Ovary (tissue), 10 donors: ENCODE measurements at places on chromosomes 3 and 15. TPM values are rescaled to one million over a fixed set of nuclear protein-coding genes. Genes with fewer than 3 reads are reported as not detected.

DNA sequence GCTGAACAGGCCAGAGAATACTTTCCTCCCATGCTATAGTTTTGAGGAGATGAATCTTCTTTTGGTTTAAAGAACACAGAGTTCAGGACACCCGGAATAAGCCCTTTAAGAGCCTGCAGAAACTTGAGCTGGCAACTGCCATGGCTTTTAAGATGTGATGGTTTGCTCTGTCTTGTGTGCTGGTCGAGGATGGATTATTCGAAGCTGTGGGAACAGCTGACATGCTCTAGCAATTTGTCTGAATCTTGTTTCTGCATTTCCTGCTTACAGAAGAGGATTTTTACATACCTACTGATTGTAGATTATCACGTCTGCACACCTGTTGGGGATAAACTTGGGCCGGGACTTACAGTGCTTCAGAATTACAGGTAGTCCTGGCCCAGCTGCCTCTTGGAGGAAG lies 396.9 kb downstream of the LRTM1 start:
- no peak for DNase-seq

GRCh38 chr3:53255423-53255774 lies 423 bp downstream of the TKT start:
- DNase-seq = no peak

- DNase-seq = no peak
Measured at GRCh38 chr3:111720681-111721380, 125.7 kb upstream of the ZBED2 start.

The NOX5 gene
- 1.5 TPM for total RNA-seq

DNA sequence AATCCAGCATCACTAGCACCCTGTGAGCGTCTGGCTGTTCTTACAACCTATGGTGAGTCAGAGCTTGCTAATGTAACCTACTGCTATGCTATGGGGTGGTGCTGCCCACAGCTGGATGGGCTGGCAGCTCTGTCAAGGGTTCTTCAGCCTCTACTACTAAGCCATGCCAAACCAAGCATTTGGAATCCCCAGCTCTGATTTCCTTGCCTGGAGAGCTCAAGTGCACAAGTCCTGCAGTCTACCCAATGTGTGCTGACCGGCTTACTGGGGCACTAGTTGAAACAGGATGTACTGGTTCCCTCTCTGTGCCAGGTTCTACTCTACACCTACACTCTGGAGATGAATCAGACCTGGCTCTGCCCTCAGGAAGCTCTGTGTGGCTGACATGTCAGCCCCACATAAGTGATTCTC lies 4.2 kb downstream of the TEX264 start:
- no peak for DNase-seq

The ULK3 gene
- 25.2 TPM for total RNA-seq

The MEGF11 gene
- total RNA-seq = not detected

The ITIH4 gene
- total RNA-seq = 2.7 TPM

DNA sequence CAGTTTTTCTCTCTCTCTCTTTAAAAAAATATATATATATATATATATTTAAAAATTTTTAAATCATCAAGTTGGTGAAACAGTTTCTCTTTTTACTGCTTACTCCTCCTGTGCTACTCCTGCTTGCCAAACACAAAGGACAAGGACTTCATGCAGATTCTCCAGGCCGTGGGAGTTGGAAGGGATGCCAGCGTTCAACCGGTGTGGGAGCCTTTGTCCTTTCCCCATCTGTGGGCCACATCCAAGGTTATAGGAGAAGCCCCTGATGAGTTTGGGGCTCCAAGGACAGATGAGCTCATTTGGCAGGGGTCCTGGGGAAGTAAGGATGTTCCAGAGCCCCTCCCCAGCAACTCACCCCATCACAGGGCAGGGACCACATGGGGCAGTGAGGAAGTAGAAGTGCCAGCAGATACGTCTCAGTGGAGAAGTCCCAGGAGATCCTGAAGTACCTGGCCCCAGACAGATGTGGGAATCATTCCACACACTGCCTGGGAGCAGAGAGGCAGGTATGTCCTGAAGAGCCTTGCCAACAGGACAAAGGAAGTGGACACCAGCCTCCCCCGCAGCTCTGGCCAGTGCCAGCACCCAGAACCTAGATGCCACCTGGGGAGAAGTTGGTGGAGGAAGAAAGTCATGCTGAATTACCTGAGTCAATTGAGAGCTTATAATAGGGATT lies 36.6 kb downstream of the CCK start:
- DNase-seq = no peak

- no peak for DNase-seq
Measured at GRCh38 chr15:41978534-41978933, 6.2 kb upstream of the EHD4 start.

The TRAT1 gene
- not detected for total RNA-seq

The GRAMD2A gene
- total RNA-seq = 1.6 TPM

The RFX7 gene
- 16.3 TPM for total RNA-seq
